ENCODE measurements at places on chromosomes 3 and 15. TPM values are rescaled to one million over a fixed set of nuclear protein-coding genes. Genes with fewer than 3 reads are reported as not detected.

DNA sequence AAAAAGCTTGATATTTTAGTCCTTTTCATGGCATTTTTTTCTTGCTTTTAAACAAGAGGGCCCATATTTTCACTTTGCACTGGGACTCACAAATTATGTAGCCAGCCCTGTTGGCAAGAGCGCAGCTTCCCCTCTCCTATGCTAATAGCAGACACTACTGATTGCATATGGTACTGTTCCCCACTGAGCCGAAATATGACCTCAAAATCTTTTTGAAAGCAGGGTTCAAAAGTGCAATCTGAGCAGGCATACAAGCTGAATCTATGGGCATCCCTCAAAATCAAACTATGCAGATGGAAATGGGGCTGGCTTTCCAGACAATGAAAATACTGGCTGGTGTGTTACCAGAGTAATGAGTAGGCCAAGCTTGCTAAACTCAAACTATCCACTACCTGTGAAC is 225.2 kb upstream of the SETMAR start:
- H3K36me3 ChIP-seq = peaks cover 4% of the 10 kb centered on the region
- no peak overlapping the region for H3K4me3 ChIP-seq
- DNase-seq = no peak
- H3K4me1 ChIP-seq = no peaks in the 10 kb centered on the region
- no peak overlapping the region for H3K27ac ChIP-seq
- no peaks in the 10 kb centered on the region for H3K27me3 ChIP-seq

GRCh38 chr3:125058529-125058928 is 2.7 kb upstream of the HEG1 start:
- H3K27me3 ChIP-seq = no peaks in the 10 kb centered on the region
- H3K4me3 ChIP-seq = no peak overlapping the region
- no peaks in the 10 kb centered on the region for H3K36me3 ChIP-seq

GRCh38 chr3:149291178-149291577 is 42.3 kb downstream of the TM4SF18 start:
- no peaks in the 10 kb centered on the region for H3K4me1 ChIP-seq
- DNase-seq = no peak
- H3K36me3 ChIP-seq = peaks cover 2% of the 10 kb centered on the region
- H3K27ac ChIP-seq = no peak overlapping the region

DNA sequence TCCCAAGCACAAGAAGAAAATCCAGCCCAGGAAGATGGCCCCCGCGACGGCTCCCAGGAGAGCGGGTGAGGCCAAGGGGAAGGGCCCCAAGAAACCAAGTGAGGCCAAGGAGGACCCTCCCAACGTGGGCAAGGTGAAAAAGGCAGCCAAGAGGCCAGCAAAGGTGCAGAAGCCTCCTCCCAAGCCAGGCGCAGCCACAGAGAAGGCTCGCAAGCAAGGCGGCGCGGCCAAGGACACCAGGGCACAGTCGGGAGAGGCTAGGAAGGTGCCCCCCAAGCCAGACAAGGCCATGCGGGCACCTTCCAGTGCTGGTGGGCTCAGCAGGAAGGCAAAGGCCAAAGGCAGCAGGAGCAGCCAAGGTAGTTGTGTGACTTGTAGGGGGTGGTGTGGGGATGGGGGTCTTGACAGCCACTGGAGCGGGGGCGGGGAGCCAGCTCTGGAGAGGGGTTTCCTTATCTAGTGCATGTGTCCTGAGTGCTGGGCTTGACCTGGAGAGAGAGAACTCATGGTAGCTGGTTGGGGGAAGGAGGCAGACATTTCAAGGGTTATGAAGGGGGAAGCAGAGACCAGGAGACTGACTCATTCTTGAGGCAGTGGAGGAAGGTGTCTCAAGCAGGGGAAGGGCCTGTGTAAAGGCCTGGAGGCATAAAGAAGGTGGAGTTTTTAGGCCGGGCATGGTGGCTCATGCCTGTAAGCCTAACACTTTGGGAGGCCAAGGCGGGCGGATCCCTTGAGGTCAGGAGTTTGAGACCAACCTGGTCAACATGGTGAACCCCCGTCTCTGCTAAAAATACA is 6.2 kb downstream of the H1-8 start:
- H3K27me3 ChIP-seq = no peaks in the 10 kb centered on the region
- no peak overlapping the region for H3K4me3 ChIP-seq
- H3K27ac ChIP-seq = peak overlapping the region; percentile 69
- peaks cover 3% of the 10 kb centered on the region for H3K36me3 ChIP-seq
- peaks cover 31% of the 10 kb centered on the region for H3K4me1 ChIP-seq
- no peak for DNase-seq

Gene IQCF5
- total RNA-seq = not detected

Gene ZNF80
- total RNA-seq = not detected

DNA sequence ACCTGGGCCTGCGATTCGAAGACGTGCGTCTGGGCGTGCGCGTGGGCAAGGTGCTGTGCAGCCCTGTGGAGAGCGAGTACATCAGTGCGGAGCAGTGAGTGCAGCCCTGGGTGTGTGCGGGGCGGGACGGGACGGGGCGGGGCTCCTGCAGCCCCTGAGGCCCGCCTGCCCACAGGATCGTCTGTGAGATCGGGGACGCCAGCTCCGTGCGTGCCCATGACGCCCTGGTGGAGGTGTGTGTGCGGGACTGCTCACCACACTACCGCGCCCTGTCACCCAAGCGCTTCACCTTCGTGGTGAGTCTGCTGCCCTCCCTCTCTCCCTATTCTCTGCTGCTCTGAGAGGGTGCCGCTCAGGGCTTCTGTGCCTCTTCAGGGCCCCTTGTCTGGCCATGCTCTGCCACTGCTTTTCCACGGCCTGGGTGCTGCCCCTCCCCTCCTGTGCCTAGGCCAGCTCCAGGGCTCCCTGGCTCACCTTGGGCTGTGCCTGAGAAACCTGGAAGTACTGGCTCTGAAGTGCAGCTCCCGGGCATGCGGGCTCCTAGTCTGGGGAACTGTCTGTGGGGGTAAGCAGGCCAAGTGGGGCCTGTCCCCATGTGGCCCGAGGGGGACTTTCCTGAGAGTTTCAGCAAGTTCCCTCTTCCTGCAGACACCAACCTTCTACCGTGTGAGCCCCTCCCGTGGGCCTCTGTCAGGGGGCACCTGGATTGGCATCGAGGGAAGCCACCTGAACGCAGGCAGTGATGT is 31.8 kb downstream of the PLXNA1 start:
- DNase-seq = no peak
- peak overlapping the region; percentile 32 for H3K27ac ChIP-seq
- peaks cover 18% of the 10 kb centered on the region for H3K36me3 ChIP-seq

GRCh38 chr3:144770915-144771351 is 799.3 kb downstream of the DIPK2A start:
- no peak overlapping the region for H3K4me3 ChIP-seq
- peaks cover 26% of the 10 kb centered on the region for H3K4me1 ChIP-seq
- no peaks in the 10 kb centered on the region for H3K27me3 ChIP-seq
- peak overlapping the region; percentile 34 for H3K27ac ChIP-seq
- no peak for DNase-seq

Gene SNAPC5
- 15.0 TPM for total RNA-seq

DNA sequence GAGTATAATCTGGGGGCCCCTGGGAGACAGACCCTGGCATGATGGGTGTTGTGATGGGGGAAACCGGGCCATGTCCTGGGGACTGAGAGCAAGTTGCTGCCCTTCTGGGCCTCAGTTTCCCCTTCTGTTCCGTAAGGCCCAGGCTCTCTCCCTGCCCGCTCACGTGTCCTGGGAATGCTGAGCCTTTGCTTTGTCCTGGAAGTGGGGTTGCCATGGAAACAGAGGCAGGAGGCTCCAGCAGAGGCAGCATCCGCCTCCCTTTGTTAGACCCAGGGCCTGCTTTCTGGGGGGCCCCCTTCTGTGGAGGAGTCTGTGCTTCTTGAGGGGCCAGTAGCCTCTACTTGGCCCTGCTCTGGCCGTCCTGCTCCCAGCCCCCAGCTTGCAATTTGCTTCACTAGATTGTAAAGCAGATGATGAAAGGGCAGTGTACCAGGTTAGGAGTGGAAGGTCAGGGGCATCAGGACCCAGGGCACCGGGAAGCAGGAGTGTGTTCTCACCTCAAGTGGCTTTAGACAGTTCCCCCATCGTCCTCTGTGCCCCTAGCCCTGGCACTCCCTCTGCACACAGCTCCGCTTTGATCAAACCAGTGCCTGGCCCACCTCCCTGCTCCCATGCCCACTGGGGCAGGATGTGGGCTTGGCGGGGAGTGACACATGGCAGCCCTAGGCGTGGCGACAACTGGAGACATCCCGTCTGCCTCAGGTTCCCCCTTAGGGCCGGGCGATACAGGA is 105.6 kb downstream of the FBLN2 start:
- no peak for DNase-seq
- no peak overlapping the region for H3K27ac ChIP-seq
- peaks cover 12% of the 10 kb centered on the region for H3K4me1 ChIP-seq

Gene TMEM266
- 1.1 TPM for total RNA-seq

Gene CPN2
- not detected for total RNA-seq

Gene SLITRK3
- total RNA-seq = not detected

DNA sequence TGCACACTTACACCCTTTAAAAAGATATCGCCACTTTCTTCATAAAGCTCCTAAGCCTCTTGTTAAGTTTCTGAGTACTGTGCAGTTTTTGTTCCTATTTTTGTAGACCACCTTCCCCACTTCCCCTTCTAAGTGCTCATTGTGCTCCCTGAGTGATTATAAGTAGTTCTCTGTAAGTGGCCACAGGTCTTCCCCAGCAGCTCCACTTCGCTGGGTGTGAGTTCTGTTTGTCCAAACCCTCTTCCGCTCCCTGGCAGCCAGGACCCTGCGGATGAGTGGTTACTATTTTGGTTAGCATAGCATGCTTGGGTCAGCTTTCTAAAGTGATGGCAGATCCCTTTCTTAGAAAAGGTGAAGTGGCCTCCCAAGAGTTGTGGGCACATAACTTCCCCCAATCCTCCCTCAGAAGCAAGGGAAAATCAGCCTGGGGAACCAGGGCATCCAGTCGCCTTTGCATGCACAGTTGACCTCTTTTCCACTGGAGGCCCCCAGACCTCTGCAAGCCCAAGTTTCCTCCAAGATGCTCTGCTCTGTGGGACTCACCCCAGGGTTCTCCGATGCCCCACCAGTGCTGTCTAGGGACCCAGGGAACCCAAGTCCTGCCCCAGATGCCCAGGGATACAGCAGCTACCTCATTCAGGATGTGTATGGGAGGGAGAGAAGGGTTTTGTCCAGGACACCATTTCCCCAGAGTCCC is 69.6 kb downstream of the ATP10A start:
- H3K36me3 ChIP-seq = peaks cover 6% of the 10 kb centered on the region
- H3K4me1 ChIP-seq = peaks cover 94% of the 10 kb centered on the region
- peak overlapping the region; percentile 61 for H3K27ac ChIP-seq
- DNase-seq = no peak
- H3K4me3 ChIP-seq = no peak overlapping the region

GRCh38 chr3:71429597-71429988 is 153.9 kb downstream of the FOXP1 start:
- H3K27me3 ChIP-seq = no peaks in the 10 kb centered on the region
- H3K4me3 ChIP-seq = no peak overlapping the region
- H3K4me1 ChIP-seq = peaks cover 94% of the 10 kb centered on the region

Gene HTR3E
- total RNA-seq = not detected

- peaks cover 45% of the 10 kb centered on the region for H3K4me1 ChIP-seq
- no peak for DNase-seq
- H3K4me3 ChIP-seq = no peak overlapping the region
- no peaks in the 10 kb centered on the region for H3K27me3 ChIP-seq
- H3K27ac ChIP-seq = peak overlapping the region; percentile 86
These were observed 68.0 kb downstream of the ATP2B2 start for GRCh38 chr3:10437272-10437994.

DNA sequence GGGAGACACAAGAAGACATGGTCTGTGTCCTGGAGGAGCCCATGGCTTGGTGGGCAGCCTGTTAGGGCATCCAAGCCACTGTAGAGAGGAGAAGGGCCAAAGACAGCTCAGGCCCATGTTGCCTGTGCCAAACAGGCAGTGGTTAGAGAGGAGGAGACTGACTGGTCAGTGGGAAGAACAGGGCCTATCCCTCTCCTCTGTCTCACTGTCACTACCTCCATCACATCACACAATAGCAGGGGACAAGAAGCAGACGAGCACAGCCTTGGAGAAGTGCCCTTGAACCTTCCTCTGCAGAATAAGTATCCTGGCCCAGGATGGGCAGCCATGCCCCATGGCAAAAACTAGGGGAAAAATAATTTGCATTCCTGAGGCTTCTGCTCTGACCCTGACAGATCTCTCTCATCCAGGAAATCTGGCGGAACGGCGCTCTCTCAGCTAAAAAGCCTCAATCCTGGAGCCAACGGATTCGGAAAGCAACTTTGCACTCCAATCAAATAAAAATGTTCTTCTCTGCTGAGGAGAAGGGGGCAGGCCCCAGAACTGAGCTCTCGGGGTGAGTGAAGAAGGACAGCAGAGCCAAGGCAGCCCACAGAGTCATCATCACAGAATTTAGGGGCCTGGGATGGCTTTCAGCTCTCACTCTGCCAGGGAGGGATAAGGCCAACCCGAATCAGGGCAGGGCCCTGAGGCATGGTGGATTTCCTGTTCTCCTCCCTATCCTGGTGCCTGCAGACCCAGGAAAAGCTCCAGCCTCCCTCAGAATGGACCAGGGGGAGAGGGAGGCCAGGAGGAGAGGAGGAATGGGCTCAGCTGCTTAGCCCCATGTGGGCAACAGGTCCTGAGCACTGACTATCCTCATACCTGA is 1.6 kb downstream of the SHF start:
- peak overlapping the region; percentile 69 for H3K27ac ChIP-seq
- no peaks in the 10 kb centered on the region for H3K27me3 ChIP-seq
- H3K36me3 ChIP-seq = no peaks in the 10 kb centered on the region
- H3K4me3 ChIP-seq = peak overlapping the region; percentile 75
- no peak for DNase-seq

- peaks cover 19% of the 10 kb centered on the region for H3K4me1 ChIP-seq
- no peak for DNase-seq
These were observed 126.5 kb upstream of the THBS1 start for GRCh38 chr15:39454189-39454986.

Gene CIB1
- 40.2 TPM for total RNA-seq

- H3K27me3 ChIP-seq = peaks cover 8% of the 10 kb centered on the region
- no peak for DNase-seq
These were observed 16.9 kb downstream of the APOD start for GRCh38 chr3:195566797-195567196.

- no peaks in the 10 kb centered on the region for H3K27me3 ChIP-seq
- no peak overlapping the region for H3K27ac ChIP-seq
- H3K4me1 ChIP-seq = no peaks in the 10 kb centered on the region
- no peaks in the 10 kb centered on the region for H3K36me3 ChIP-seq
These were observed 355.3 kb upstream of the RORA start for GRCh38 chr15:61584410-61584809.

- H3K36me3 ChIP-seq = peaks cover 20% of the 10 kb centered on the region
- no peak overlapping the region for H3K4me3 ChIP-seq
- peaks cover 26% of the 10 kb centered on the region for H3K4me1 ChIP-seq
- H3K27me3 ChIP-seq = no peaks in the 10 kb centered on the region
These were observed 56.3 kb downstream of the HMG20A start for GRCh38 chr15:77476995-77477394.

- H3K4me1 ChIP-seq = no peaks in the 10 kb centered on the region
- no peak overlapping the region for H3K27ac ChIP-seq
- H3K4me3 ChIP-seq = no peak overlapping the region
- peaks cover 2% of the 10 kb centered on the region for H3K36me3 ChIP-seq
- DNase-seq = no peak
- H3K27me3 ChIP-seq = no peaks in the 10 kb centered on the region
These were observed 54.4 kb downstream of the CD47 start for GRCh38 chr3:108036401-108036800.

All from chondrocyte (in vitro differentiated cells).